ENCODE measurements at places on chromosomes 1 and 21.

GRCh38 chr1:201791779-201792173 lies 37.2 kb upstream of the IPO9 start:
- DNase-seq, result no peak

DNA sequence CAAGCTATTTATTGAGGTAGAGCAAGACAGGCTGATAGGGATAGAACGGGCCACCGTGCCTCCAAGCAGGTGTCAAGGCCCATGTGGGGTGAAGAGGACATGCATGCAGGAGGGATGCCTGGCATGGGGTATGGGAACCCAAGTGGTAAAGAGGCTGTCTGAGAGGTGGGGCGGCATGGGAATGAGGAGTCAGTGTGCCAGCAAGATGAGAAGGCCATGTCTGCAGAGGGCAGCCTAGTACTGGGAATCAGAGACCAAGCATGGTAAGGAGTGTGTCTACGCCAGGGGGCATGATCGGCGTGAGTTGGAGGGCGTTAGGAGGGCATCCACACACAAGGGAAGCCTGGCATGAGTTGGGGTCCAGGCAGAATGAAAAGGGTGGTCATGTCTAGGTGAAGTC lies 303.7 kb upstream of the PLD5 start:
- DNase-seq, result peak; percentile 49

DNA sequence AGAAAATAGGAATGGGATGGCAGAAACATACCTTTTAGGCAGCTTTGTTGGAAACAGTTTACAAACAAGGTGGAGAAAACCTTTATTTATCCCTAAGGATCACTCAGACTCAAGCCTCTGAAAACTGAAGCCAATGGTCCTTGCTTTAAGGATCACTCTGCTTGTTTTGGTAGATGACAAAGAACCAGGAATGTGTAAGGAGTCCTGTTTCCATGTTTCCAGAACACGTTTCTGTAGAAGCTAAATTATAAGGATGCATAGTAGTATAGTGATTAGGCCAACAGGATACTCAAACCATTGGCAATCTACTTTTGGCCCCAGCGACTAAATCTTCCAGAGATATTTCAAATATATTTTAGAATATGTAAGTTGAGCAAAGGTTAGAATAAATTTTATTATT lies 149.1 kb upstream of the HP1BP3 start:
- no peak for DNase-seq

DNA sequence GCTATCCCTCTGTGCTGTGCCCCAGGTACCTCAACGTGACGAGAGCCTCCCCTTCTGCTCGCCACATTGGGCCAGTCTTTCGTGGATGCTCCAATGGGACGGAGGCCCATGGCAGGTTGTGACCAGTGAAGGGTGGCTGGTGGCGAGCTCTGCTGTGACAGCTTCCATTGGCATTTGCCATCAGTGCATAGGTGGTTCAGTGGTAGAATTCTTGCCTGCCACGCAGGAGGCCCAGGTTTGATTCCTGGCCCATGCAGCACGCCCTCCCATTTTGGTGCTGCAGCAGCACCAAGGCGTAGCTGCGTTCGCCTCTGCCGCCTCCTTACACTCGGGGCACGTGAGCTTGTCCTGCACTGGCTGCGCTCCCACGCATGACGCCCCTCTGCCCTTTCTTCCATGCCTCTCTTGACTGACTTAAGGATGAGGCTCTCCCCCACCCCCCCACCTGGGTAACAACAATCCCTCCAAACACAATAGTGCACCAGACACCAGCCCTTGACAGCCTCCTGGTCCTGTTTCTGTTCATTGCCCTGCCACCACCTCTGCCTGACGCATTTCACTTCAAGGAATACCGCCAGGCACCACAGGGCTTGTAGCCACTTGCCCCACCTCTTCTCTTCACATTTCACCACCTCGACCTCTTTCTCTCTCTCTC lies 24.7 kb upstream of the FCGR2A start:
- no peak for DNase-seq

DNA sequence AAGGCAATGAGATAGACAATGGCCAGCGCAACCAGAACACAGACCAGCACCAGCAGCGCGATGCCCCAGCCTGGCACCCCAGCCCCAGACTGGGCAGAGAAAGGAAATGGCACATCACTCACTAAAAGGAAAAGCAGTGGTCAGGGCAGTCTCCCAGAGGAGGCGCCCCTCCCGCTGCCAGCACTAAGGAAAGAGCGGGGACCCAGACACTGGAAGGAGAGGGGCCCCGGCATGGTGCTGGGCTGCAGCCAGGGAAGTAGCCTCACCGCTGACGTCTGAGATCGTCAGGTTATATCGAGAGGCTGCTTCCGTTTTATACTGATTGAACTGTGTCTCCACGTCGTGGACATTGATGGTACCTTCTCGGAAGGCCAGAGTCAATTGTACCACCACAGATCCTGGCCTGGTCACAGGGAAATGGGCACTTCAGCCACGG lies 13.8 kb downstream of the TRIM46 start:
- DNase-seq, result no peak

GRCh38 chr21:13368200-13368599 lies 241.4 kb upstream of the POTED start:
- DNase-seq, result no peak

All from head of caudate nucleus (tissue), 42 donors.